ENCODE measurements at places on chromosomes 5 and 9.
A peak's percentile ranks its signal among the peaks of the same experiment; 100 is the strongest.

DNA sequence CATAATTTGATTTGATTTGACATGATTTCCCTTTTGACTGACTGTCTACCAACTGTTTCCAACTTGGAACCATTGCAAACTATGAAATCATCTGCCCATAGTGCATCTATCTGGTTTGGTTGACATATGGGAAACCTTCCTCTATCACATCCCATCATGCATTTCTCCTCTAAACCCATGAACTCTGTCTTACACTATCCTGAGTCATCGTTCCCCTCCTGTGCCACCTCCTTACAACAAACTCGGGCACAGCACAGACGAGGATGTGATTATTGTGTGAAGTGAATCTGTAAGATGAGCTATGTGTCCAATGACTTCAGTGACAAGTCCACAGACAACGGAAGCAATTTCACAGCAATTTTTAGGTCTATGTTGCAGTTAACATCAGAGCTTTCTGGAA lies 126.1 kb downstream of the NPR3 start:
- no peak for DNase-seq

DNA sequence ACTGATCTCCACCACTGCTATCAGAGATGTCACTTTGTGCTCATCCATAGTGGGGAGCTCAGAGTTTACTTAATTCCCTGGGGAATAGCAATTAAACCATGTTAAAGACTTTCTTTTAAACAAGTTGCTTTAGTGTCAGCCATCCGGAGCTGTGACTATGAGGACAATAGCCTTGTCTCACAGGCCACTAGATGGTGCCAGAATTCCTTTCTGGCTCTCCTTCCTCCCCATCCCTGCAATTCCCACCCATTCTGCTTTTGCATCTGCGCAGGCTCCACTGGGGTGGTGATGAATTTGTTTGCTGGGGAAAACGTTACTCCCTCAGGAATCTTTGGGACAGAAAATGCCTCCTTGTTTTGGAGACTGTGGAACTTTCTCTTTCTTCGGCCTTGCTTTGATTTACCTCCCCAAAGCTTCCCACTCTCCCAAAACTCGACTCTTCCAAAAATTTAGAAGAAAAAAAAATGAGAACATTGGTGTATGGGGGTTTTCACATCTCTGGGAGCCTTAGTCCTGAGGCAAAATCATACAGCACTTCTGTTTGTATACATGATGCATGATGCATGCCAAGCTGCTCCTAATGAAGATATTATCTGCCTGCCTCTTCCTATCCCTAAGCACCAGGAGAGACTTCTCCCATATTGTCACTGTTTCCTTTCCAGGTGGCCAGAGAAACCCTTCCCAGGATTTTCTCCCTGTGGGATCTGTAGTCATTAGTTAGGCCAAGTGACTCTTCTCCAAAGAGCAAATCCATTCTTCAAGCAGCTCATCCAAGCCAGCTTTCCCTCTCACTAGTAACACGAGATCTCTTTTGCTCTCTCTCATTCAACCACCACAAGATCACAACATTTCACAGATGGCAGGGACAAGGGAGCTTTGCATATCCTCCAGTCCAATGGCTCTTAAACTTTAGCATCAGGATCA lies 466.1 kb downstream of the TLR4 start:
- peak; percentile 88 for DNase-seq

DNA sequence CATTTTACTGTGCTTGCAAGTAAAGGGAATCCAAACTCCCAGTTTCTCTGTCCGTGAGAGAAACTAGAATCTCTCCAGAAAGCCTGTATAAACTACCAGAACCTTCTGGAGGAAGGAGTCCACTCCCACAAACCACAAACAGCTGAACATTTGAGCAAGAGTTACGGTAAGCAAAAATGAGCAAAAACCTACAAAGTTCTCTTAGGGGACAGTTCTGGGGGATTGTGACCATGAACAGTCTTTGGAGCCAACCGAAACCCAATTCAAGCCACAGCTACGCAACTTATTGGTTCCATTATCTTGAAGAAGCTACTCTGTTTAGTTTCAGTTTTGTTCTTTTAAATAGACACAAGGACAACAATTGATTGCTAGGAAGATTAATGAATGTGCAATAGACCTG lies 330.6 kb downstream of the ASTN2 start:
- DNase-seq, result no peak

GRCh38 chr9:17065062-17065461 lies 69.8 kb upstream of the CNTLN start:
- DNase-seq, result peak; percentile 20

DNA sequence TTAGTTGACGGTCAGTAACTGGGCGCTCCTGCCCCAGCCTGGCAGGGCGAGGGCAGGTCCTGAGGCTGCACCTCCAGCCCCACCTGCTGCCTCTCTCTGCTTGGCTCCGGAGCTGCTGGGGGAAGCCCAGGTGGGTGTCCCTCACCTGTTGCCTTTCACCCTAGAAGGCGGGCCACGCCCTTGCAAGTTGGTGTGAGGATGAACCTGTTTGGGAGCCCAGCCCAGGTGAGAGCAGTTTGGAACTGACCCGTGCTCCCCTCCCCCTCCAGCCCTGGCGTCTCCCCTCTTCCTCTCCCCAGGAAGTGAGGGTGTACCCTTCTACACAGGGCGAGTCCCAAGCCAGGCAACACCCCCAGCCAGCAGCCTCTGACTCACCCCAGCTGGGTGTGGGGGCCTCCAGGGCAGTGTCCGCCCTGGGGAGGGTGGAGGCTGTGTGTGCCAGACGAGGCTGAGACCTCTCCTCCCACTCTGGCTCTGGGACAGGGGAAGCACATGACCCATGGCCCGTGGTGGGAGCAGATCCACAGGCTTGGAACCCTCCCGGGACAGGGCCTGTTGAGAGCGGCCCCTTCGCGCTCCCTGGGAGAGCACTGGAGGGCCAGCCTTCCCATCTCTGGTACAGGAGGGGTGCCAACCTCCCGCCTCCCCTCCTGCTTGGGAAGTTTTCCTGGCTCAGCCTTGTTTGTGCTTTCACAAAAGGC lies 10.4 kb downstream of the LRRC8A start:
- DNase-seq, result no peak

DNA sequence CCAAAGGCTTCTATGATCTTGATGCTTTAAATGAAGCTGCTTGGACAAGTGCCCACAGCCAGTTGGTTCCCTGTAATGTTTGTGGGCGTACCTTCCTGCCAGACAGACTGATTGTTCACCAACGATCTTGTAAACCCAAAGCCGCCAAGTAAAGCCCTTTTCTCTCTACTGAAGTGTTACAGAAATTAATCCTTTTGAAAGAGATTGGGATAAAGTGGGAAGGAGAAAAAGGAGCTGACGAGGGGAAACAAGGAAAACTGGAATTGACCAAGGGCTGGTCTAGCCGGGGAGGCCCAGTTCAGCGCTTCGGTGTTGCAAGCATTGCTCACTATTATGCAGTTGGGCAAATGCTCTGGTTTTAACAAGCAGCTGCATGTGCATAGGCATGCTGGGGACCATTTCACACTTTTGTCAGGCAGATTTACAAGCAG lies 53.2 kb downstream of the ZNF474 start:
- DNase-seq, result peak; percentile 4

- DNase-seq, result no peak
These were observed 40.5 kb downstream of the GPR21 start for GRCh38 chr9:123073991-123074422.

Measured in NCI-H2081 (cell line).